ENCODE measurements at places on chromosomes 13 and 19.

DNA sequence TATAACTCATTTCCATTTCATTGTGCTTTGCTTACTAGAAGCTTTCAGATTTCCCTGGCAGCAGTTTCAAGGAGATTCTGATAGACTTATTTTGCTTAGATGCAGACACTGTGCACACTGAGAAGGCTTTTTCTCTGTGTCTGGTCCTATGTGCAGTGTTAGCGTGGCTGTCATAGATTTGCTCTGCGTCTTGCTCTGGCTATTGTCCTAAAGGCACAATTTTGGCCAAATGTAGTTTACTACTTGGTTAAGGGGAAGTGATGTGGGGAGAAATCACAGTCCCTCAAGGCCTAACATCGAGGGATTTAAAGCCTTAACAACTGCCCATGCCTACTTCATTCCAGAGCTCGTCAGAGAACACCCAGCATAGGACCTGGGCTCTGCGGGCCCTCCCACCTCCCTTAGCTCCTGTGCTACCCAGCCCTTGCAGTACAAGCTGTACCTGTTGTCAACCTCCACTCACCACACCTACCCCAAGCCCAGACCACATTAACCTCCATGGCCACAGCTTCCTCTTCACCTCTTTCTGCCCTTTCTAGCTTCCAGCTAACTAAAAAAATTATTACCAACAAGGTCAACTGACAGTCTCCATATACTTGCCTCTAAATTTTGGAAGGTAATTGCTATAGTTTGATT lies 38.9 kb upstream of the KATNAL1 start:
- no peak for DNase-seq

GRCh38 chr19:33333642-33334041 lies 31.3 kb upstream of the CEBPA start:
- DNase-seq = no peak

DNA sequence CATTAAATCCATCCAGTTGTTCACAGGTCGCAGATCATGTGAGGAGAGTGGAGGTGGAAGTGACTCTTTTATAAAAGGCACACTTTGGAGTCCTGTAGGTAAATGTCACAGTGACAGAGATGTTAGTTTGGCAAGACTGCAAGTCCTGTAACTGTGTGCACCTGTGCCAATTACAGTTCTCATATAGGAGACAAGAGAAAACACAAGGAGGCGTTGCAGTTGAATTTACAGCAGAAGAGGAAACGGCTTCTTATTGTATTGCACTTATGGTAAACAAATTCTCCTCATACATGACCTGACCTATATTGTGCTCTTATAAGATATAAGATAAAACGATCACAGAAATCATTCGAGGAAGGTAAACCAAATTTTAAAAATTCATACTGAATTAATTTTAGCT lies 732.8 kb upstream of the SLC10A2 start:
- no peak for DNase-seq

GRCh38 chr13:81562598-81562997 lies 1221.7 kb upstream of the SPRY2 start:
- DNase-seq = no peak

- DNase-seq = peak; percentile 79
Measured at GRCh38 chr19:16330368-16330801, 5.8 kb downstream of the KLF2 start.

DNA sequence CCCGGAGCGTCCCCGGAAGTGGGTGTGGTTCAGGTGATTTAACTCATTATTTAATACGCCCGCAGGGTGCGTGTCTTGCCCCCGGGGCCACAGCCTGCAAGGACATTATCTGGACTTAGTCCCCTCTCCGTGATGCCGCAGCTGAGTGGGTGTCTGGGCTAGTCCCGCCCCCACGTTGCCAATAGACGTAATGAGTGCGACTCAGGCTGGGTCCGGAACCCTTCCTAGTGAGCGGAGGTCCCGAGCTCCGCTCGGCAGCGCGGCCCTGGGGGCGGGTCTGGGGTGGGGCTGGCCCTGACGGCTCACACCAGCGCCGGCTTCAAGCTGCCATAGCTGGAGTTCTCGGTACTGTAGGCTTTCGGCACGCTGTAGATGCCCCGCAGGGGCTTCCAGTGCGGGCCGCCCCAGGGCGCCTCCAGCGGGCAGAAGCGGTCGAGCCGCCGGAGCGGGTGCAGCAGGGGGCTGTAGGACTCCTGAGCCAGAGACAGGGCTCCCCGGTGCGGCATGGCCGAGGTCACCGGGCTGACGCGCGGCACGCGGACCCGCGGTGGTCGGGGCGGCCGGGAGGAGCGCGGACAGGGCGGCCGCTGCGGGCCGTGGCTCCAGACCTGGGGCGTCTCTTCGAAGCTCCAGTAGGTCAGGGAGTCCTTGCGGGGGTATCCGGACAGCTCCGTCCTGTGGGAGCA lies 918 bp upstream of the LHB start:
- peak; percentile 50 for DNase-seq

DNA sequence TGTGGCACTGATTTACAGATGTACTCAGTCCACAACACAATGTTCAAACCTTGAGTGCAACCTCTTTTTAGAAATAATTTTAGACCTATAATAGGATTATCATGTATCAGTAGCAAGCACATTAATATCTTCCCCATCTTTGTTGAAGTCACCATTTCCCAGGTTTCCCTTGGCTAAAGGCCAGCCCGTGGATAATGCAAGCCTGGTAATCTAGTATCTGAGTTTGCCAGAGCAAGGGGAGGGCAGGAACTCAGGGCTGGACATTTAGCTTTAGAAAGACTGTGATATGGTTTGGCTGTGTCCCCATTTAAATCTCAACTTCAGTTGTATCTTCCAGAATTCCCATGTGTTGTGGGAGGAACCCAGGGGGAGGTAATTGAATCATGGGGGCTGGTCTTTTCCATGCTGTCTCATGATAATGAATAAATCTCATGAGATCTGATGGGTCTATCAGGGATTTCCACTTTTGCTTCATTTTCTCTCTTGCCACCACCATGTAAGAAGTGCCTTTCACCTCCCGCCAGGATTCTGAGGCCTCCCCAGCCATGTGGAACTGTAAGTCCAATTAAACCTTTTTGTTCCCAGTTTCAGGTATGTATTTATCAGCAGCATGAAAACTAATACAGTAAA lies 37.7 kb downstream of the SLC6A16 start:
- no peak for DNase-seq

- DNase-seq = no peak
Measured at GRCh38 chr13:104357174-104357573, 1291.0 kb upstream of the SLC10A2 start.

- peak; percentile 79 for DNase-seq
Measured at GRCh38 chr19:33231511-33231910, 5.9 kb upstream of the SLC7A10 start.

- DNase-seq = peak; percentile 18
Measured at GRCh38 chr19:23283925-23284324, 33.7 kb upstream of the ZNF724 start.

DNA sequence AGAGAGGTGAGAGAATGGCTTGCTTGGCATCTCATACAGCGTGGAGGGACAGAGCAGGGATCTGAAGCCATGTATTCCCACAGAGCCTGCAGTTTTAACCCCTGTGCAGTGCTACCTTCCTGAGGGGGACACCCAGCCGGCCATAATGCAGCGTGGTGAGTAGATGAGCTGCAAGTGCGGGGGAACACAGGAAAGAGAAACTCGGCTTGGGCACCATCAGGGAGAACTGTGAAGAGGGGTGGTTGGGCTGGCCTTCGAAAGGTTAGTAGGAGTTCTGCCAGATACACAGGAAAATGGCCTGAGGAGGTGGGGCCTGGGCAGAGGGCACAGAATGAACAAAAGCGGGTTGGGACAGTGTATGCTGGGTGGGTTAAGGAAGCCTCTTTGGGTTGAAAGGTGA lies 88.3 kb downstream of the SIPA1L3 start:
- DNase-seq = no peak

GRCh38 chr13:48729856-48730255 lies 76.1 kb downstream of the CYSLTR2 start:
- DNase-seq = no peak

DNA sequence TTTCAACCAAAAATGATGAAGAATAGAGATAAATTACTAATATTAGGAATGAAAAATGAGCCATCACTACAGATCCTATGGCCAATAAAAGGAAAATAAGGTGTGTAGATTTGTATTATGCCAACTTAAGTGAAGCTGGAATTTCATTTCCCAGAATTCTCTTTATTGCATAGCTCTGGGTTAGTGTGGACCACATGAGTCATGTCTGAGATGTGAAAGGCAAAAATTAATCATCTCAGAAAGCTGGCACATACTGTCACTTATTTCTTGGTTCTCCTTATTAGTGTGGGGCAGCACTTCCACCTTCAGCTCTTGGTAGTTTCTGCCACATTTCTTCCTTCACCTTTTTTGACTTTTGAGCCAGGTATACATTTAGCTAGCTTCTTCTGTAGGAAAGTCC lies 82.6 kb downstream of the KATNAL1 start:
- peak; percentile 12 for DNase-seq

- no peak for DNase-seq
Measured at GRCh38 chr19:55617426-55617825, 6.9 kb downstream of the ZNF784 start.

- no peak for DNase-seq
Measured at GRCh38 chr19:54606230-54606629, 12.8 kb downstream of the LILRA1 start.

DNA sequence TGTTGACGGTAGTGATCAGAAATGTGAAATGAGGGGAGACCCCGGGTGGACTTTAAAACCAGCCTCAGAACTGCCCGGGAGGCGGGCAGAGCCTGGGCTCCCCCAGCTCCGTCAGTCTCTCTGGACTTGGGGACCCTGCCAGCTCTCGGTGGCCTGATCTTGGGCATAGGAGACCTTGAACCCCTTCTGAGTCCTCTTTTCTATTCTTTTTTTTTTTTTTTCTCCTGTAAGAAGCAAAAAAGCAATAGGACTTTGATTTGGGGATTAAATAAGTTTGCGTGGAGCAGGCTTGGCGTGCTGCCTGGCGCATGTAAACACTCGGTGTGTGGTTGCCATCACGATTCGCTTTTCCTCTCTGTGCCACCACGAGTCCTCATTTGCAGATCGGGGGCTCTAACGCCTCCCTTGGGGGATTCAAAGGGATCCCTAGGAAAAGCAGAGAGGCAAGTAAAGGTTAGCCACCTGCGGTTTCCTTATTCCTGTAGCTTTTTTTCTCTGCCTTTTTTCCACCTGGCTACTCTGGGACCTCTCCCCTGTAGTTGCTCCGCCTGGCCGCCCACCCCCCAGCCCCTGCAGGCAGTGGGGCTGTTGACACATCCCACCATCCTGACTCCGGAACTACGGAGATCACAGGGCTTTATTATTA lies 1.3 kb downstream of the SAFB start:
- DNase-seq = peak; percentile 53

DNA sequence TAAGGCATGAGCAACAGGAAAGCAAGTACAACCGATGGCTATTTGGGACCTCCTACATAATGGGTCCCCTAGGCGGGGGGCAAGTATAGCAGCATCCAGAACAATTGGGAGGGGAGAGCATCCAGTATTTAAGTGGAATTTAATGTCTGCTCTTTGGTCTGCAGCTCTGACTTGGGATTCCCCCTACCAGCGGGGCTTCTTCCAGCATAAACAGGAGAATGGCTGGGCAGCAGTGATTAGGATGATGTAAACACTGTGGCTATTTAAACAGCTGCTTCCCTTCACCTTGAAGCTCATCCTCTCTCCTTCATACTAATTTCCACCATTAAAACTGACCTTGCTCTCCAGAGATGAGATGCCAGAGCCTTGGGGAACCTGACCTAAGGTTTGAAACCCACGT lies 73.9 kb upstream of the OXGR1 start:
- no peak for DNase-seq

DNA sequence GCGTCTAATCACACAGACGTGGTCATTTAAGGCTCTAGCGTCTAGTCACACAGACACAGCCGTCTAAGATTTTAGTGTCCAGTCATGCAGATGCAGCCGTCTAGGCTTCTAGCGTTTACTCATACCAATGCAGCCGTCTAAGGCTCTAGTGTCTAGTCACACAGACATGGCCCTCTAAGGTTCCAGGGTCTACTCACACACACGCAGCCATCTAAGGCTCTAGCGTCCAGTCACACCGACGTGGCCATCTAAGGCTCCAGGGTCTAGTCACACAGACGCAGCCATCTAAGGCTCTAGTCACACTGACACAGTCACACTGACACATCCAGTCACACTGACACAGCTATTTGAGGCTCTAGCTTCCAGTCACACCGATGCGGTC lies 55.7 kb downstream of the KLF2 start:
- no peak for DNase-seq

- DNase-seq = peak; percentile 75
Measured at GRCh38 chr19:2702170-2703076, at the start of gene GNG7. TSS of gene GNG7 (minus strand) at chr19:2702694. CDS start at chr19:2520688, 182,006 bp downstream.
